Osteocyte (in vitro differentiated cells): ENCODE measurements at places on chromosomes 7 and 10. TPM values are rescaled to one million over a fixed set of nuclear protein-coding genes. Genes with fewer than 3 reads are reported as not detected.

AIMP2 gene
- 47.7 and 49.6 TPM in 2 replicates for total RNA-seq

PDE1C gene
- 187 and 193 TPM in 2 replicates for total RNA-seq

PRKG1 gene
- total RNA-seq = 10.5 and 10.8 TPM in 2 replicates

DNA sequence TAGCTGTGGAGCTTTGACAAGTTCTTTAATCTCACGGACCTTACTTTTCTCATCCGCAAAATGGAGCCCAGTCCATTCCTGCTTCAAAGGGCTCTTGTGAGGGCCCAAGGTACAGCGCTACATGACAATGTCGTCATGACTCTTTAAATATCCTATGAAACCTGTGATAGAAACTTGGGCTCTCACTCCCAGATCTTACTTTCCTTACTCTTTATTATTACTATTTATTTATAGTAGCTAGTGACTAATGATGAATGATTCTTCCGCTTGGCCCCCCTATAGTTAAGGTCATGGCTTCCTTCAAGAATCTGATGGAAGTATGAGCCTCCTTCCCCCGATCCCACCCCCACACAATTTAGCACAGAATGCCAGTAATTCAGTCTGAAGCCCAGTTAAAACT, 41.9 kb downstream of the RBM20 start:
- no peak for DNase-seq

- DNase-seq = no peak
Observed at GRCh38 chr10:124086787-124087671, 6.4 kb downstream of the CHST15 start.
